ENCODE measurements at places on chromosomes 6 and 20.
A peak's percentile ranks its signal among the peaks of the same experiment; 100 is the strongest.

DNA sequence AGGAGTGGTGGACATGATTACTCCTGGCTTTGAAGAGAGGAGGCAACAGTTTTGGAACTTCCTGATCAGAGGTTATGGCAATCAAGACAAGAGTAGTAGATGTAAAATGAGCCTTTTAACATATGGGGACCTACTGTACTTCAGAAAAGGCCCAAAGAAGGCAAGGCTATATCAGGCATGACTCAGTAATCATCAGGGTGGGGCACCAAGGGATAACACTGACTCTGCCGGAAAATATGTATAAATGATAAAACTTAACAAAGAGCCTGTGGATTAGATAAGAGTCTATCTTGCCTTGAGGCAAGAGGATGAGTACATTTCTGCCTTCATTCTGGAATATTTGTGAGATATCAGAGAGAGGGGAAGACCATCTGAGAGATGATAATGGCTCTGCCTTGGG lies 1389.9 kb upstream of the MAP3K7 start:
- DNase-seq = no peak

GRCh38 chr6:84657486-84657885 lies 106.9 kb downstream of the TBX18 start:
- no peak for DNase-seq

DNA sequence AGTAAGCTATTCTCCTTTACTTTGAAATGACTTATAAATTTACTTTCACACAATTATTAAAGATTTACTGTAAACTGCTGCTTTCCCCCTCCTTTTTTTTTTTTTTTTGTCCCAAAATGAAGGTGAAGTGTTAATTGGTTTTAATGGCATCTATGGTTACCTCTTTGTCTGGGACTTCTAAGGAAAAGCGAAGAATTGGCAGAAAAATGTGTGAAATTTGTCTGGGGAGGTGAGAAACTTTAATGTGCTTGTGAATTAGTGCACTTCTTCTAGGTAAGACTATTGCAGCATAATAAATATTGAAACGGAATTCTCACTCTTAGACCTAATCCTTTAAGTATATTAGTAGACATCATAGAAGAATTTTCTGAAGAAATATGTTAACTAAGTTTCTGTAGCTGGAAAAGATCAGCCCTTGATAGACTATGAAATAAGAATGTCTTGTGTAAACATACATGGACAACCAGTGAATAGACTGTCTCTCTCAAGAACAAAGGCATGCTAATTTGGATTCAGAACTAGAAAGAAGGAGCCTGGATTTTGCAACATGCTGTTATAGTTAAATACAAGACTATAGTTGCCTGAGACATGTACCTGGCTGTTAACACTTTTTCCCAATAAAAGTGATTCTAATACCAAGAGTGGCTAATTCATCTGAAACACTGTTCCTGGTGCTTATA lies 23.9 kb downstream of the FLRT3 start:
- DNase-seq = no peak

DNA sequence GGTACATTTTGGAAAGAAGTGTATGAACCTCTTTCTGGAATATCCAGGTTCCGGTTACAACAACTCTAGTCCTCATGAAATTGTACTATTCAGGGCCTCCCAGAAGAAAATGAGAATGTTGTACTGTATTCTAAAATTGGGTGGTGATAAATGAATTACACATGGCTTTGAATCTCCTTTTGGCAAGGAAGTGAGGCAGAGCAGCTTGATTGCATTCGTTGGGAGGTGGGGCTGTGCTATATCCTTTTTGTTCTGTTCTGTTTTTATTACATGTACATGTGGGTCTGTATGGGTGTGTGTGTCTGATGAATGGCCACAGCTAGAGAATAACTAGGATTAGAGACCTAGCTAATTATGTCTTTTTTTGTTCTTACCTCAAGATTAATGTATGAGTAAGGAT lies 37.8 kb upstream of the SNRPB2 start:
- no peak for DNase-seq

GRCh38 chr6:151109361-151109760 lies 130.4 kb upstream of the AKAP12 start:
- DNase-seq = no peak

- no peak for DNase-seq
These were observed 72.8 kb downstream of the RPS12 start for GRCh38 chr6:132887204-132887603.

- DNase-seq = no peak
These were observed 106.8 kb downstream of the BCAS1 start for GRCh38 chr20:53963635-53964034.

- no peak for DNase-seq
These were observed 48.5 kb upstream of the CCDC167 start for GRCh38 chr6:37548067-37548674.

GRCh38 chr6:49551078-49551865 lies 804 bp downstream of the C6orf141 start:
- peak; percentile 30 for DNase-seq

DNA sequence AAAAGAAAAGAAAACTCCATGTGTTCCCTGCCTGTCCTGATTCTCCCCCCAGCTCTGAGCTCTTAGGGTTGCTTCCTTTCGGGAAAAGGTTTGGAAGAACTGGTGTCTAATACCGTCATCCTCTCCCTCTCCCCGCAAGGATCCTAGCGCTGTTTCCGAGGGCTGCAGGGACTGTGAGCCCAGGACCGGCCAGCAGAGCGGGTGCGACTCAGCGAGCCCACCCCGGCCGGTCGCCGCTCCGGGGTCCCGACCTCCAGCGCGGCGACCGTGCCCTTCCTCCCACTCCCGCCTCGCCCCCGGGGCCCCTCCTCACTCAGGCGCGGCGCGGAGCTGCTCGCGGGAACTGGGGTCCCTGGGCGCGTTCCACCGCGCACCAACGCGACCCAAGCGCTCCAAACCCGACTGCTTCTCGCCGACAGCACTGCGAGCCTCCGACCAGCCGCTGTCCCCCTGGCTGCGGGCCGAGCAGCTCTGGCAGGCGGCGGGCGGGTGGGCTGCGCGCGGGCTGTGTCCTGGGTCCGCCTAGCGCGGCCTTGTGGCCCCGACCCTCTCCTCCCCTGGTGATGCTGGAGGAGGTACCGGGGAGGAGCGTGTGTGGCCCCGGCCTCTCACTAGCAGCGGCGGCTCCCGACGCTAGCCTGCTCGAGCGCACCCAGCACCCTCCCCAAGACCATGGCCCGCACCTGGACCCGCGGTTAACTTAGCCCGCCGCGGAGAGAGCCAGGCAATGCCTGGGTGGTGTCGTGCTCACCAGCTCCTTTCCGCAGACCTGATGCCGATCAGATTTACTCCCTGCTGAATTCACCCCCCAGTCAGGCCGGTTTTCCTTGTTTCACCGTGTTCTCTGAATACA lies at the start of gene PLA2G7:
PLA2G7 (minus strand) TSS at position 509 of the 853 bp plus-strand sequence. CDS start 12,484 bp downstream, outside the sequence.
- DNase-seq = no peak

DNA sequence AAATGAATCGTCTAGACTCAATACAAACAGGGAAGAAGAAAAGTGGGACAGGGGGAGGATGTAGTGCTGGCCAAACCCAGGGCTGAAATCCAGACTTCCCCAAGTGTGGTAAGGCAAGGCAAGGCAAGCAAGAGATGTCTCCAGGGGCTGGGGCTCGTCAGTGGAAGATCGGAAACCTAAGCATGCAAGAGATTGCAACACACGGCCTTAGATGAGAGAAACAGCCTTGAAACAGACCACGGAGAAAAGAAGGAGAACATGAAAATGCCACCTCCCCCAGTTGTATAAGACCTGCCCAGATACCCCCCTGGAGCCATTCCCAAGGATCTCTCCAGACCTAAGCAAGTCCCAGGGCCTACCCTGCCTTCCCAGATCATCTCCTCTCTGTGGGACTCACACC lies 20.0 kb downstream of the VEGFA start:
- DNase-seq = no peak

GRCh38 chr20:49459684-49460083 lies 22.8 kb downstream of the KCNB1 start:
- no peak for DNase-seq

DNA sequence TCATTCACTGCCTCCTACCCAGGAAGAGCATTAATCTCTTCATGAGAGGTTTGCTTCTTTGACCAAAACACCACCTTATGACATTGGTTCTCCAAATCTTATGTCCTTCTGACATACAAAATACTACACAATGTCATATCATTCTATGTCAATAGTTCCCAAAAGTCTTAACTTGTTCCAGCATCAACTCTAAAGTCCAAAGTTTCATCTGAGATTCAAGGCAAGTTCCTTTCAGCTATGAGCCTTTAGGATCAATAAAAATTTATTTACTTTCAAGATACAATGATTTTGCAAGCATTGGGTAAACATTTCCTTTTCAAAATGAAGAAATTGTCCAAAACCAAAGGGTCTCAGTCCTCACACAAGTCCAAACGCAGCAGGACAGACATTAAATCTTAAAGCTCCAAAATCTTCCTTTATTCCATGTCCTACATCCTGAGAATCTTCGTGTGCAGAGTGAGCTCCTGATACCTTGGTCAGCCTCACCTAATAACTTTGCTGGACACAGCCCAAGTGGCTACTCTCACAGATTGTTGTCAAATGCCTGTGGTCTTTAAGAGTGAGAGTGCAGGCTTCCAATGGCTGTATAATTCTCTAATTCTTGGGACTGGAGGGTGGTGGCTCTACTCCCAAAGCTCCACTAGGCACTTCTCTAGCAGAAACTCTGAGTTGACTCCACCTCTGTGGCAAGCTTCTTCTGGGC lies 1668.2 kb downstream of the HACE1 start:
- no peak for DNase-seq

- no peak for DNase-seq
These were observed 28.6 kb downstream of the C6orf89 start for GRCh38 chr6:36914227-36914794.

DNA sequence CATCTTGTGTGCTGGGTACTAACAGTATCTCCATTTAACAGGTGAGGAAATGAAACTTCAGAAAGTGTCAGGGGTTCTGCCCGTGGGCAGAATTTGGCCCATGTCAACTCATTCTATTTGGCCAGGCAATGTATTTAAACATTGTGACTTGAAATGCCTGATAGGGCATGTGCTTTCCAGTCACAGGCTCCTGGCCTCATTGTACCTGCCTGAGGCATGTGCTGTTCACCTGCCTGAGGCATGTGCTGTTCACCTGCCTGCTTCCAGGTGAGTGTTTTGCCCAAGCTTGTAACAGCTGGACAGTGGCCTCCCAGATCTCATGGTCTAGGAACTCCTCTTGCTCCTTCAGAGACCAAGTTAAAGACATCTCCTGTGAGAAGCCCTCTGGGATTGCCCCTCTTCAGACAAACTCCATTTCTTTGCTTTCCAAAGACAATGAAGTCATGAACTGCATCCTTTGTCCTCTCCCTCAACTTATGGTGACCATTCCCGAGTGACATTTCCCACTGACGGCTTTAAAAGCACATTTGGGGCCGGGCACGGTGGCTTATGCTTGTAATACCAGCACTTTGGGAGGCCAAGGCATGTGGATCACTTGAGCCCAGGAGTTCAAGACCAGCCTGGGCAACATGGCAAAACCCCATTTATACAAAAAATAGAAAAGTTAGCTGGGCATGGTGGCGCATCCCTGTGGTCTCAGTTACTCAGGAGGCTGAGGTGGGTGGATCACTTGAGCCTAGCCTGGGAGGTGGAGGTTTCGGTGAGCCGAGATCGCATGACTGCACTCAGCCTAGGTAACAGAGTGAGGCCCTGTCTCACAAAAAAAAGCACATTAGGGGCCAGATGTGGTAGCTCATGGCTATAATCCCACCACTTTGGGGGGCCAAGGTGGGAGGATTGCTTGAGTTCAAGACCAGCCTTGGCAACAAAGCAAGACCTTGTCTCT lies 48.7 kb downstream of the BCAS4 start:
- DNase-seq = no peak

DNA sequence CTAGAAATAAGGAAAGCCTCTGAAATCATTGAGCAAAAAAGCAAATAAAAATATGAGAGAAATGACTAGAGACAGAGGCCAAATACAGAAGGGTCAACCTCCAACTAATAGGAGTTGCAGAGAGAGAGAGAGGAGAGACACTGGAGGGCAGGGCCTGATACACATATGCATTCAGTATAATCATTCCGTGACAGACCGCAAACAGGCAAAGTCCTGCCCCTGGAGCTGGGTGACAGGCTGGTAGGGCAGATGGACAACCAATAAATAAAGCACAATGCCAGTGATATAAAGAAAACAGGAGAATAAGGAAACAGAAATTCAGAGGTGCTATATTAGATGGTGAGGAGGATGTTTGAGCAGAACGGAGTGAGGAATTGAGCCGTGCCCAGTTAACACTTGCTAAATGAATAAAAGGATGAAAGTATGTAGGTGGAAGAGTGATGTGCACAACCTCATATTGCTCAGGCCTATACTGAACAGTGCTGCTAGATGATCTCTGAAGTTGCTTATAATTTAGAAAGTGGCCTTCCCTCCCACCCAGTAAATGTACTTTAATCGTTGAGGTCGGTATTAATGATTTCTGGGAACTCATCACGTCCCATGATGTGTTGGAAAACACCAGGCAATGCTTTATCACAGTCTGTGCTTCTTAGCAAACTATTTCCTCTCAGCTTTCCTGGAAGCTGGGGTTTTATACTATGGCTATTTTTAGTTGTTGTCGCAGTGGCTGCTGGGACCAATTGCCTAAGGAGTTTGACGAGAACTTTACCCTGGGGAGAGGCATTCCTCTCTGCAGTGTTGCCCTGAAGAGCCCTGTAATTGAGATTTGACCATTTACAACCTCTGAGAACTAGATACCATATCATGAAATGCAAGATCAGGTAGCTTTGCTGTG lies 37.6 kb upstream of the CLIC5 start:
- DNase-seq = no peak

- DNase-seq = no peak
These were observed 72.4 kb downstream of the BACH2 start for GRCh38 chr6:90224196-90224595.

DNA sequence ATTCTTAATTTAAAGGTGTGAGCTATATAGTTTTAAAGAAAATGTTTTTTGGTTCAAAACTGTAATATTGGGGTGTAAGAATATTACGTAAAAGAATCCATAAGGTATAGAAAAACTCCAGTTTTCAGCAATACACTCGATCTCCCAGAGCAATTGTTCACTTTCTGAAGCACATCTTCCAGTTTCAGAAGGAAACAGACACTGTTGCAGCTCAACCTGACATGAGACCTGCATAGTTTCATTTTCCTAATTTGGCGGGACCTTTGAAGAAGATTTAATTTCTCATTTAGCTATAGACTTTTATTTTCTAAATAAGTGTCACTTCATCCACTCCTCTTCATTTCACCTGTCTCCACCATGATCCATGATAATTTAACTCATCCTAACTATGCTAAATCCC lies 281.5 kb downstream of the HTR1B start:
- DNase-seq = no peak

GRCh38 chr6:85637579-85637978 lies 5.1 kb downstream of the SYNCRIP start:
- DNase-seq = no peak

- no peak for DNase-seq
These were observed 33.4 kb downstream of the SNX5 start for GRCh38 chr20:17935186-17935585.

- DNase-seq = no peak
These were observed 378.7 kb upstream of the HSF2 start for GRCh38 chr6:122020588-122021264.
